Stimulated activated CD8-positive, alpha-beta memory T cell treated with anti-CD3 and anti-CD28 coated beads, Interleukin-7, amount 100 ng/mL, for 1 hour (primary cell): ENCODE measurements at places on chromosomes 5 and 9.

- DNase-seq: no peak
These were observed 89.3 kb downstream of the COL5A1 start for GRCh38 chr9:134730761-134731496.

GRCh38 chr5:67921004-67921601 lies 294.5 kb upstream of the PIK3R1 start:
- no peak for DNase-seq

DNA sequence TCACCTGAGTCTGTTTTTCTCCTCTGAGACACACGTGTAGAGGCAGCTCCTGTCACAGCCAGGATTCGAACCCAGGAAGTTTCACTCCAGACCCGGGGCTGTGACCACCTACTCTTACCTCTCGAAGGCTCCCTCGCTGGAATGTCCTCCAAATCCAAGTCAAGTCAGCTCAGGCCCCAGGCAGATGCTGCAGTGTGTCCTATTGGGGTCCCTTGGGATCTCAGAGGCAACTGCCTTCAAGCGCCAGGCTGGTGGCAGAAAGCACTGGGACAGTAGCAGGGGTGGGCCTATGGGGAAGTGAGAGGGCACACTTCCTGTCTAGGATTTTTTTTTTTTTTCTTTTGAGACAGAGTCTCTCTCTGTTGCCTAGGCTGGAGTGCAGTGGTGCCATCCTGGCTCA lies 762 bp upstream of the ST6GALNAC4 start:
- no peak for DNase-seq

GRCh38 chr9:35856206-35856605 lies 14.0 kb downstream of the OR13J1 start:
- no peak for DNase-seq

DNA sequence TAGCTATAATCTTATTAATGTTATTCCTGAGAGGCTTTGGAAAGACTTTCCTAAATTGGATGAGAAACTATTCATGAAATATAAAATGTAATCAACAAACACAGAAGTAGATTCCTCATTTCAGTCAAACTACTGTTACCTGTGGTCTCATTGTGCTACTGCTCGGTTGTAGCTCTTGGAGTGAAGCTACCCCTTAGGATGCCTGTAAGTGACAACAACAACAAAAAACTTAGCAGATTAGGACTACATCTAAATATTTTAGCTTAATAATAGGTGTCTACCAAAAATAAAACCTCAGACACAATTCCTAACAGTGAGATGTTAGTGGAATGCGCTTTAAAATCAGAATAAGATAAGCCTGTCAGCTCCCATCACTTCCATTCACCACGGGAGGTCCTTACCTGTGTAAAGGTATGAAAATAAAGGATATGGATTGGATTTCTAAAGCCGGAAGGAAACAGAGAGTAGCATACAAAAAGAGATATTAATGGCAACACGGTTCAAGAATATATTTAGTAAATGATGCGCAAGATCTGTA lies 369.2 kb downstream of the OSTF1 start:
- no peak for DNase-seq

DNA sequence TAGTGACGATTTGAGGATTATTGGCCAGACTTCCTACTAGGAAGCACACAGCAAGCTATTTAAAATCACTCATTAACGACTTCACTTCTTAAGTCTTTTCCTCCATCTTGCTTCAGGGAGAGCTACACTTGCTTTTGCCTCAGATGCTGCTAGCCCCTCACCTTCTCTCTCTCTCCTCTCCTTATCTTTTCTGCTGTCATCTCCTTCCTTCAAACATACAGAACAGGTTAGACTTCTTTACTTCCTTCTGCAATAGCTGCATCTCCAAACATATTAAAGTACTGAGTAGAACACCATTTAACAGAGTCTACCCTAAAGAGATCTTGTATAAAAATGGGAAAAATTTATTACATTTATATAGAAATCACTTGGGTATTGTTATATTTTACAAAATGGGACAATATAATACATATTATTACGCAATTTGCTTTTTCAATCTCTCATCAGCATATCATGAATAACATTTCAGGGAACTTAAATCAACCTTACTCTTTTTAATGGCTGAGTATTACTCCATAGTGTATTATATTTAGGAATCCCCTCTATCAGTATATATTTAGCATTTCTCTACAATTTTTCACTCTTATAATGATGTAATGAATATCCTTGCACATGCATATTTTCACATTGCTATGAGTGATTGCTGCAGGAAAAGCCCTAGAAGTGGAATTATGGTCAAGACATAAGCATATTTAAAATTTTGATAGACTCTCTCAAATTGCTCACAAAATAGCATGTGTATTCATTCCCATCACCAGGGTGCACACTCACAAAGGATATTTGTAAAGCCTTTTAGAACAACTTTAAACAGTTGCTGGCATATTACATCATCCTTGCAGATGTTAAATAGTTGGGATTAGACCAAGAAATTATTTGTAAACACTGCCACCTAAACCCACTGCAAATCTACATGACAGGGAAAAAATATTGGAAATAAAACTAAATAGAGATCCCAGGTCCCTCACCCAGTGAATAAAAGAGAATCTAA lies 164.5 kb upstream of the NFIB start:
- no peak for DNase-seq

GRCh38 chr9:89466451-89467277 lies 31.2 kb downstream of the SEMA4D start:
- DNase-seq: no peak
